GM18507 (cell line): ENCODE measurements at places on chromosomes 3 and 15.

GRCh38 chr15:44720460-44721176 lies 9.3 kb downstream of the B2M start:
- DNase-seq = no peak

GRCh38 chr3:99678023-99678422 lies 39.6 kb downstream of the COL8A1 start:
- DNase-seq = no peak

- DNase-seq = no peak
These were observed 161.3 kb upstream of the TLE3 start for GRCh38 chr15:70259028-70259424.

DNA sequence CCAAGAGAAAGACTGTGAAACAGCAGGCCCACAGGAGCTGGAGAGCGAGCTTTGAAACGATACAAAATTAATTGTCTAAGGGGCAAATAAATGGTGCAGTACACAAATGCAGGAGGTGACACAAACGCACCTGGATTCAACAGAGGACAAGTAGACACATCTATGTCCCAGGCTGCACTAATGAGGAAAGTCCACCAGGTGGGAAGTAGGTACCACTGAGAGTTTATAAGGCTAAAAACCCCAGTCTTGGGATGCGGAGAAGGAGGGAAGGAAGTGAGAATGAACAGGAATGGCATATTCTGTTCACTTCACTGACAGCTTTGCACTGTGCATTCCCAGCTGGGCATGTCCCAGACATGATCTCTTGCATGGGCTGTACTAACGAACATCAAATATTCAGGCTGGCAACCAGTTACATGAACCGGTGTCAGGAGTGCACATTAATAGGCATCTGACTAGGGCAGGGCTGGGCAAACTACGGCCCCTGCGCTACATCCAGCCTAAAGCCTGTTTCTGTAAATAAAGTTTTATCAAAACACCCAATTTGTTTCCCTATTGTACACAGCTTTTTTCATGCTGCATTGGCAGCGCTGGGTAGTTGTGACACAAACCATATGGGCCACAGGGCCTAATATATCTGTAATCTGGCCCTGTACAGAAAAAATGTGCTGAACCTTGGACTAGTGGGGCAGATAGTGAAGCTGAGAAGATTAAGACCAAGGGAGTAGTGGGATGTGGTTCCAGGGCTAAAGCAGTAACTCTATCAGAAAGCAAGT lies 107.0 kb downstream of the IGF2BP2 start:
- no peak for DNase-seq

GRCh38 chr15:101332061-101332467 lies 37.0 kb upstream of the SNRPA1 start:
- DNase-seq = no peak

DNA sequence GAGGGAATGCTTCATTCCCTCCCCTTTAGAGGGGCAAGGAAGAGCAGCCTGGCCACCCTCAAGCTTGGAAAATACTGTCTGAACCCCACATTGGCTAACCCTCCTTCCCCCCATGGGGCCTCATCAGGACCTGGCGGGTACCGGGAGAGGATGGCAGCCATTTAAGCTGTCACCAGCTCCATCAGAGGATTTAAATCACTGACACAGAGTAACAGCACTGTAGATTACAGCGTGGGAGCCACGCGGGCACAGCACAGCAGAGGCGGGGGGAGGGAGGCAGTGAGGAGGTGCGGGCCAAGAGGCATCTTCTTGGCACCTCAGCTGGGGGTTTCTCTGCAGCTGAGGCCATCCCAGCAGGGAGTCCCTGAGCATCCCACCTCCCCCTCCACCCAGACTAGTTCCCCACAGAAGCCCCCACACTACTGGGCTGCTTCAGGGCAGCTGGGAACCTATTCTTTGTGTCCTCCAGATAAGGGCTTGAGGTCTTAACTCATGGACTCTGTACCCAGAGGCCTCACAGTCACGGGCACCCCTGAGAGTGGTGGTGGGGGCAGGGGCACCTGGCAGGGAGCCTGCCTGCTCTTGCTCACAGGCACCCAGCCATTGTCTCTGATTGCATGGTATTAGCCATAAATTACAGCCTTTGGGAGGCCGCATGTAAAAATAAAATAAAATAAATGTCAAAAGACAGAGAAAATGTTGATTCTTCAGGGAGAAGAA lies 21.9 kb upstream of the CACNA2D2 start:
- DNase-seq = no peak

- DNase-seq = peak; percentile 39
These were observed 595 bp downstream of the PDCD7 start for GRCh38 chr15:65132878-65133547.
